Retinal pigment epithelial cell (primary cell): ENCODE measurements at places on chromosomes 12 and 14.

DNA sequence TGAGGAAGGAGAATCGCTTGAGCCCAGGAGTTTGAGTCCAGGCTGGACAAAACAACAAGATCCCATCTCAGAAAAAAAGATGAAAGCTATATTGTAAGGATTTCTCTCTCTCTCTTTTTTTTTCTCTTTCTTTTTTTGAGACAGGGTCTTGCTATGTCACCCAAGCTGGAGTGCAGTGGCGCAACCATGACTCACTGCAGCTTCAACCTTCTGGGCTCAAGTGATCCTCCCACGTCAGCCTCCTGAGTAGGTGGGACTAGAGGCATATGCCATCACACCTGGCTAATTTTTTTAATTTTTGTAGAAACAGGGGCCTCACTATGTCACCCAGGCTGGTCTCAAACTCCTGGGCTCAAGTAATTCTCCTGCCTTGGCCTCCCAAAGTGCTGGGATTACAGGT lies 5.8 kb upstream of the MRPL42 start:
- DNase-seq, result no peak

DNA sequence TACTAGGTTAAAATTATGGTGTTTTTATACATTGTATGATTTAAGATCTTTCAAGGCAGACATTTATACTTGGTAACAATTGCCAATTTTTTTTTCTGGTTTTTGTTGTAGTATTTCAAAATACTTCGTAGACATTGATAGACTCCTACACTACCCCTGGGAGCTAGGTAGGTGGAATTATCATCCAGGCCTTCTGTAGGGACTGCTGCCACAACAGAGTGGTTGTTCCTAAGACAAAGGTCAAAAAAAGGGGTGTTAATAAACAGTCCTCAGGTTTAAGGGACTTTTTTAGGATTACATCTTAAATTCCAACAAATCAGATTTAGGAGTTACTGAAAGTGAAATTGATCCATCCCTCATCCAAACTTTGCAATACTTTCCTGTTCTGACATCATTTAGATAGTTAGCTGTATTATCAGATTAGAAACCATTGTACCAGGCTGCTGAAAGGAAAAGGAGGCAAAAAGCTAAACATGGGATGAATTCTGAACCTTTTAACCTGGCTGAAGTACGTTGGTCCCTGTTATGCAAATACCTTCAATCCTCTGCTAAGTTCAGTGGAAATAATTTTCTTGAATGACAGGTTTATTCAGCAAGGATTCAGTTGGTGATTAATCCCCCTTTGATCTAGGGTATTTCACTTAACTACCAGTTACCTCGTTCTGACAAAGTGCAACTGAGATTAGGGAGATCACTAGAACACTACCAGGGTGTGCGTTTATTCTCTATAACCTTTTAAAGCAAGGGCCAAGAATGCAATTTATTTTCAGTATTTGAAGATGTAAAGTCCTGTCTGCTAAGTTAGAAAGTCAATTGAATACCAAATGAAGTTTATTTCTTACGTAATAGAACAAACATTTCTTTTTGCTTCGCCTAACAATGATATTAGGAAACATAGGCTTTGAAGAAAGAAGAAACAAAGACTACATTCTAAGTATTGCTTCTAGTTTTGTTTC lies 23.2 kb downstream of the AP5M1 start:
- DNase-seq, result peak; percentile 36

GRCh38 chr14:36509069-36509917 lies 10.7 kb downstream of the NKX2-1 start:
- DNase-seq, result no peak

GRCh38 chr14:92012121-92012748 lies 27.6 kb downstream of the TRIP11 start:
- peak; percentile 12 for DNase-seq

DNA sequence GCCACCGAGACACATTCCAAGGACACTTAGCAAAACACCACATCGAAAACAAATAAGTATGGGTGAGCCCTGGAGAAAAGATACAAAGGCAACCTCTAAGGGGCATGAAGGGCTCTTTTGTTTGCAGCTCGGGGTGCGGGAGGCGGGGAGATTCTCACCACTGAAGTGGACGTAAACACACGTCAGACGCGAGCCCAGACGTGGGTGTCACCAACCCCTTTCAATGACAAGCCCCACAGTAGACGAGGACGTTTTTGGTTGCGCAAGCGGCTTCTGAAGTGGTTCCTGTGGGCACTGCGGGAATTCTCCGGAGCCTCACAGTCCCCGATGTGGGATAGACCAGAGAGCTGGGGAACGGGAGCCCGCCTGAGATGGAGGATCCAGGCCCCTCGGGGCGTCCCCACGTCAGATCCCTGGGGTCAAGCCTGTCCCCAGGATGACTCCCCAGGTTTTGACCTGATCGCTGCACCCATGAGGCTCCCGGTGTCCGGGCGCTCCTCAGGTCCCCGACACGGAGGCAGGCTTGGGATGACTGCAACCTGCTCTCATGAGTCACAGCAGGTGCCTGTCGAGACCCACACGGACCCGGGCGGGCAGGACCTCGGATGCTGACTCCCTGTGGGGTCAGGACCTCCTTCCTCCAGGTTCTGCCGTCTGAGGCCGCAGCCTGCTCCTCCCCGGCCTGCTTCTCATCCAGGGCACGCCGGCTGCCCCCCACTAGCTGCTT lies 20.3 kb upstream of the ADGRD1 start:
- DNase-seq, result no peak

- DNase-seq, result no peak
These were observed 20.9 kb downstream of the POMT2 start for GRCh38 chr14:77299771-77300170.

DNA sequence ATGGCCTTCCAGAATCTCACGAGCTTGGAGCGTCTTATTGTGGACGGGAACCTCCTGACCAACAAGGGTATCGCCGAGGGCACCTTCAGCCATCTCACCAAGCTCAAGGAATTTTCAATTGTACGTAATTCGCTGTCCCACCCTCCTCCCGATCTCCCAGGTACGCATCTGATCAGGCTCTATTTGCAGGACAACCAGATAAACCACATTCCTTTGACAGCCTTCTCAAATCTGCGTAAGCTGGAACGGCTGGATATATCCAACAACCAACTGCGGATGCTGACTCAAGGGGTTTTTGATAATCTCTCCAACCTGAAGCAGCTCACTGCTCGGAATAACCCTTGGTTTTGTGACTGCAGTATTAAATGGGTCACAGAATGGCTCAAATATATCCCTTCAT lies 92.2 kb downstream of the FLRT2 start:
- DNase-seq, result no peak

DNA sequence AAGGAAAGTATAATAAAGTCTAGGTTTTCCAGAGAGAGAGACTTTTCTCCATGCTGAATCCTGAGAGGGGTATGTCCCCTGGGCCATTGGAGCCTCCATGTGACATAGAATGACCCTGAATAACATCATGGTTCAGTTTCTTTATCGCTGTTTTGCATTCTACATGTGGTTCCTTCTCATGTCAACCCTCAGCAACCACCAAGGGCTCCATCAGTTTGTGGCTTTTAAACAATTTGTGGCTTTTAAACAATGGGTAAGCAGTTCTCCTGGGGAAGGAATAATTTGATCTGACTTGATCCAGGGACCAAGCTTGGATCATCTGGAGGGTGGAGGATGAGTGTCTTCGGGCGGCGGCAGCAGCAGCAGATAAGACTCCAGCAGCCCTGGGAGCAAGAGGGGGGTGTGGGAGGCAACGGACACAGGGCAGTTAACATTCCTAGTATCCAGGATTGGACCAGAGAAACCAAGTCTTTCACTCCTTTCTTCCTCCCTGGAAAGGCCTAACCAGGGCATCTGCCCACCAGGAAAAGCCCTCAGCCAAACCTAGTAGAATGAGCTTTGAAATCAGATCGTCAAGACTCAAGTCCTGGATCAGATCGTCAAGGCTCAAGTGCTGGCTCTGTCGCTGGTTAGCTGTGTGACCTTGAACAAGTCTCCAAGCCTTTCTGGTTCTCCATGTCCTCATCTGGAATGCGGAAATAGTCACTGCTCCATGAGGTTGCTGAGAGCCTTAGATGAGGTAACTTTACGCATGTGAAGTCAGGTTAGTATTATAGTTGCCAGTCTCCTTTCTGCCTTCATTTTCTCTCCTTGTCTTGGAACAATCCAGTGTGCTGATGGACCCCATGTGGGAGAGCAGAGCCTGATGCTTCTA lies 27.8 kb upstream of the FAM222A start:
- DNase-seq, result no peak
